ENCODE measurements at places on chromosomes 3 and 15. TPM values are rescaled to one million over a fixed set of nuclear protein-coding genes. Genes with fewer than 3 reads are reported as not detected.

The ANKUB1 gene
- total RNA-seq, result 0.82 TPM

The SCAMP5 gene
- 0.31 TPM for total RNA-seq

The PP2D1 gene
- total RNA-seq, result not detected

The CHAC1 gene
- total RNA-seq, result 14.4 TPM

The NRROS gene
- 0.03 TPM for total RNA-seq

The USP13 gene
- 5.7 TPM for total RNA-seq

The WWTR1 gene
- total RNA-seq, result 23.6 TPM

The QTRT2 gene
- total RNA-seq, result 27.9 TPM

The CLDN16 gene
- not detected for total RNA-seq

The EPHA6 gene
- not detected for total RNA-seq

The PLA2G4B gene
- total RNA-seq, result 4.5 TPM

The CCR4 gene
- not detected for total RNA-seq

The RHO gene
- not detected for total RNA-seq

The CSK gene
- 39.7 TPM for total RNA-seq

The FGF7 gene
- total RNA-seq, result not detected

The CACNA1D gene
- total RNA-seq, result 0.14 TPM

The FAM81A gene
- total RNA-seq, result 0.78 TPM

The COL6A5 gene
- total RNA-seq, result not detected

The MAP6D1 gene
- total RNA-seq, result 1.5 TPM

The TRH gene
- total RNA-seq, result not detected

The SH3GL3 gene
- 0.20 TPM for total RNA-seq

- no peak for DNase-seq
Measured at GRCh38 chr3:67290438-67290837, 292.3 kb downstream of the KBTBD8 start.

- DNase-seq, result no peak
Measured at GRCh38 chr3:62096521-62096920, 276.8 kb downstream of the FEZF2 start.

DNA sequence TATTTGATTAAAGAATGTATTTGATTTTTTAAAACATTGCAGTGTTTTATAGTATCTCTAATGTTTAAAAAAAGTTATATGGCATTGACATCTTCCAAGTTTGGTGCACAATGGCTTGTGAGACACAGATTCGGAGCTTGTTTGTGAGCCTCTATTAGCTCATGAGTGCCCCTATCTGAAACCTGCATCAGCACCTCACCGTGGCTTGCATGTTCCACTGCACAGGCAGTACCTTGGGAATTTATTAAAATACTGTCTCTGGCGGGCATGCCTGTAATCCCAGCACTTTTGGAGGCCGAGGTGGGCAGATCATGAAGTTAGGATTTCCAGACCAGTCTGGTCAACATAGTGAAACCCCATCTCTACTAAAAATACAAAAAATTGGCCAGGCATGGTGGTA is 6.8 kb upstream of the RTP2 start:
- DNase-seq, result no peak

DNA sequence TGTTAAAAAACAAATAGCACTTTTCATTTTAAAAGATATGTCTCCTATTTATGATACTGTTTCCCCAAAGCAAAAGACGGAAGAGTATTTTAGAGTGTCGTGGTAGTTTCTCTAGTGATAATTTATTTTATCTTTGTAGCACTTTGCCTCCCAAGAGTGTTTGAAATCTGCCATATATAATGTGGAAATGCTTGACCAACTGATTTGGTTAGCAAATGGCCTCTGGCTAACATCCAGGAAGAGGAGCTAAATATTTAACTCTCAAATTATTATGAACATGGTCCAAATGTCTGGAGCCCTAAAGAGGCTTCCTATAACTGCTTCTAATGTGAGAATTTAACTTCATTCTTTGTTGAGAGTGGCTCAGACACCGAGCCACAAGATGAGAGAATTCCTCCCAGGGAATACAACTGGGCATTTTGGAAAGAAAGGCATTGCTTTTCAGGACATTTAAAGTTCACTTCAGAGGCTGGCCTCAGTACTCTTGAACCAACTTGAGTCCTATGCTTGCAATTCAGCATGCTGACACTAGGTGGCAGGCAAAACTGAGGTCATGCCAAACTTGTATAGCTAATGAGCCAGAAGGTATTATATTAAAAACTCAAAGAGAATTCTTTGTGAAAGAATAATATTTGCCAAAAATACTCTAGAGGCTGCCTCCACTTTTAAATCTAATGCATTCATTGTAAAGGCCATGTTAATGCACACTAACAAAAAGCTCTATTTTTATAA is 104.5 kb downstream of the RARB start:
- DNase-seq, result no peak

DNA sequence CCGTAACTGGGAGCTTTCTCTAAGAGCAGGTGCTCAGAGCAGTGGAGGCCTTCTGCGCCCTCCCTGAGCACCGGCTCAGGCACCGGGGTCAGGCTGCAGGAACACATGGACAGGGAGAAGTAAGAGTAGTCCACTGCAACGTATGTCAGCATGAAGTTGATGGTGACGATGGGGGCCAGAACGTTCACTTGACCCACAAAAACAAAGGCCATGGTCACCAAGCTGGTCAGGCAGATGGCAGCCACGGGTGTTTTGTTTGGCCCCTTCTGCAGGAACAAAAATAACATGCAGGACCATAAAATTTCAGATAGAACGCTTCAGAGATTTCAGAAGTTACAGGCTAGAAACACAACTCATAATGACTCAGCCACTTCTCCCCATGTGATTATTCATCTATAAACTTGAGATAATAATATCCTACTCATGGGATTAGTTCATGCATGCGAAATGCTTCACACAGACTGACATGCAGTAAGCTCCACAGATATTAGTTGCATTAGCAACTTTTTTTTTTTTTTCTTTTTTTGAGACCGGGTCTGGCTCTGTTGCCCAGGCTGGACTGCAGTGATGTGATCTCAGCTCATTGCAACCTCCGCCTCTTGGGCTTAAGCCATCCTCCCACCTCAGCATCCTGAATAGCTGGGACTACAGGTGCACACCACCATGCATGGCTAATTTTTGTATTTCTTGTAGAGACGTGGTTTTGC is 52.2 kb upstream of the HEG1 start:
- DNase-seq, result peak; percentile 63

DNA sequence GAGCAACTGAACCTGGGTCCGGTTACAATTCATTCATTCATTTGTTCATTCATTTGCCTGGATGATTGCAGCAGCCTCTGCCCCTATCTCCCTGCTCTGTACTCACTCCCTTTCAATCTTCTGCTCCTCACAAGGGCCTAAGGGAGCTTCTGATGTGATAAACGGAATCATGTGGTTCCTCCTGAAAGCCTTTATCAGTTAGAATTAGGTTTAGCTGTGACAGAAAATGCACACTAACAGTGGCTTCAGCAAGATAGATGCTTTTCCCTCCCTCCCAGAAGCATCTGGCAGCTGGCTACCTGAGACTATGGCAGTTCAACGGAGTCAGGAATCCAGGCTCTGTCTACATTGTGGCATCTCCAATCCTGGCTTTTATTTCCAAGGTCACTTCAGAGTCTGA is 196.0 kb downstream of the ADAMTS9 start:
- no peak for DNase-seq

DNA sequence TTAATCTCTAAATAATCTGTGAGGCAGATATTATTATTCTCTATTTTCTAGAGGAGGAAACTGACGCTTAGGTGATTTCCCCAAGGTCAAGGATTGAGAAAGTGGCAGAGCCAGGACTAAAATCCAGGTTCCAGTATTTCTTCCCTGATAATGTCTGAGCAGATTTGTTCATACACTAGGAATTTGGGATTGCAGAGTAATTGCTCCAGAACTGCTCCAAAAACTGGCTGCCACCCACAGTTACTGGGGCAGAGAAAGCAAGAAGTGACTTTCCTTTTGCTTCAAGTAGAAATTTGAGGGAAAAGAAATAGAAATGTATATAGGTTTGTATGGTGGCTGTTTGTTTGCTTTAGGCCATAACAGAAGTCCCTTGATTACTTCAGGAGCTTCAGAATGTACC is 60.6 kb downstream of the SLC12A8 start:
- DNase-seq, result no peak

DNA sequence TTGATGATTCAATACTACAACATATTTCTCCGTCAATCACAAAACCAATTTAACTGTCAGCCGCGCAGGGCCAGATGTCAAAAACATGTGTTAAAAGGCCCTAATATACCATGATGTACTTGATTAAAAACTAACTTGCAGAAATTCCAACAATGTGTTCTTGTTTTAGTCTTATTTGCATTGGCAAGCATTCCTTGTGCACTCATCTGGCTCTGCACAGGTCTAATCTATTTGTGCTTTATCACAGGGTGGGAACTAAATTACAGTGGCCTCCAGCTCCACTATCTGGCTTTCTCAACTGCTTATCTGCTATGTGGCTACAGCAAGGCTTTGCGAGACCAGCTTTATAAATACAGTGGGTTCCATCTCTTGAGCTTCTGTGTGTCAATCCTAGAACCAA is 455.5 kb downstream of the ERC2 start:
- DNase-seq, result no peak

- DNase-seq, result peak; percentile 88
Measured at GRCh38 chr15:84600687-84601554, at the start of gene ZSCAN2. ZSCAN2 (plus strand) TSS chr15:84601009; CDS start chr15:84603928, 2,919 bp downstream.

GRCh38 chr3:134189849-134190248 is 60.8 kb downstream of the RYK start:
- DNase-seq, result no peak

DNA sequence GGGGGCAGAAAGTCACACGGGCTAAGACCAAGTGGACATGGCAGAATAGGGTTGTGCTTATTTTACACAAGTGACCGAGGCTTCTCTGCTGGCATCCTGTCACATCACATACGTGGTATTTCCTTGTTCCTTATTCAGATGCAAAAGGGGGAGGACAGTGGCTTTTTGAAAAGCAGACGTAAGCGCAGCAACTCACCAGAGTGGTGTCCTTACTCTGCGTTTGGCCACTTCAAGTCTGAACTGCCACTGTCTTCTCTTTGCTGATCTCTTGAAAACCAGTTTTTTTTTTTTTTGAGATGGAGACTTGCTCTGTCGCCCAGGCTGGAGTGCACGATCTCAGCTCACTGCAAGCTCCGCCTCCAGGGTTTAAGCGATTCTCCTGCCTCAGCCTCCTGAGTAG is 113.2 kb downstream of the SOX2 start:
- no peak for DNase-seq

DNA sequence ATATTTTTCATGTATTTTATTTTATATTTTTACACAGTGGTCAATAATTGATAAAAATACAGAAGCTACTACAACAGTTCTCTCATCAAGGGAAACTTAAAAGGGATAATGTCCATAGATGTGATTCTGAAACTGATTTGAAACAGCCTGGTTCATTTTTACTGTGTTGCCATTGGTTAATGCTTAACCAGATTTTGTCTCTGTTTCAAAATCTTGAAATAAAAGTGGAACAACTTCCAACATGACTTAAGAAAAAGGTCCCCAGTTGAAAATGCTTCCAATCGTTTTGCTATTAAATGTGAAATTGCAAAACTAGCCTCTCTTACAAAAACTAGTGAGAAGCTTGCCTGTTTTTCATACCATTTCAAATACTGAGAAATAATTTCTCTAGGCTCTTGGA is 240.7 kb downstream of the LPP start:
- no peak for DNase-seq

- DNase-seq, result peak; percentile 58
Measured at GRCh38 chr3:78644847-78645246, 1123.0 kb downstream of the ROBO1 start.

- DNase-seq, result peak; percentile 65
Measured at GRCh38 chr15:27353856-27354255, 382.9 kb downstream of the GABRG3 start.

- DNase-seq, result no peak
Measured at GRCh38 chr3:11274566-11275142, 2.5 kb downstream of the ATG7 start.

DNA sequence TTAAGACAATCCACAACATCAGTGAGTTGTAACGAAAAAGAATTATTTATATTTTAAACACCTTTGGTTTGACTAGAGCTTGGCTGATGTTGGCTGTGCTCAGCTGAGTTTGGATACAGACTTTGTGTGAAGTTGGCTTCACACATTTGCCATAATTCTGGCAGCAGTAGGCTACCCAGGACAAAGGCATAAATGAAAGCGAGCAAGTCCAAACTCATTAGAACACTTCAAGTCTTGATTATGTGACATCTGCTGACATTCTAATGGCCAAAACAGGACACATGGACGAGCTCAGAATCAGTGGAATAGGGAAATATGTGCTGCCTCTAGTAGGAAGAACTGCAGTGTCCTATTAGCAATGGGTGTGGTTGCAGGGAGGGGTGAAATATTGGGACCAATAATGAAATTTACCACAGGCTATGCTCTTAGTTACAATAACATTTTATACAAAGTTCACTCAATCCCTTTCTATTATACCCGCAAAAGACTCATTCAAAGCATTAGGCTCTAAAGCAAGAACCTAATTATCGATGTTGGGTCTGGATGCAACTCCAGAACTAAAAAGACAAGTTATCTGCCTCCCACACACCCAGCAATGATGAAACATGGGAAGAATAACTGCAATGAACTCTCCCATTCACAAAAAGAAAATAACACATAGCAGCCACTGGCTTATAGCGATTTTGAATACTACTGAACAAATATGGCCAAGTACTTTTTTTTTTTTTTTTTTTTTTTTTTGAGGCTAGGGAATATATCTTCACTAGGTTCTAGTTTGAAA is 493.9 kb upstream of the RASGRP1 start:
- no peak for DNase-seq

GRCh38 chr3:152208439-152208838 is 60.3 kb upstream of the MBNL1 start:
- no peak for DNase-seq

DNA sequence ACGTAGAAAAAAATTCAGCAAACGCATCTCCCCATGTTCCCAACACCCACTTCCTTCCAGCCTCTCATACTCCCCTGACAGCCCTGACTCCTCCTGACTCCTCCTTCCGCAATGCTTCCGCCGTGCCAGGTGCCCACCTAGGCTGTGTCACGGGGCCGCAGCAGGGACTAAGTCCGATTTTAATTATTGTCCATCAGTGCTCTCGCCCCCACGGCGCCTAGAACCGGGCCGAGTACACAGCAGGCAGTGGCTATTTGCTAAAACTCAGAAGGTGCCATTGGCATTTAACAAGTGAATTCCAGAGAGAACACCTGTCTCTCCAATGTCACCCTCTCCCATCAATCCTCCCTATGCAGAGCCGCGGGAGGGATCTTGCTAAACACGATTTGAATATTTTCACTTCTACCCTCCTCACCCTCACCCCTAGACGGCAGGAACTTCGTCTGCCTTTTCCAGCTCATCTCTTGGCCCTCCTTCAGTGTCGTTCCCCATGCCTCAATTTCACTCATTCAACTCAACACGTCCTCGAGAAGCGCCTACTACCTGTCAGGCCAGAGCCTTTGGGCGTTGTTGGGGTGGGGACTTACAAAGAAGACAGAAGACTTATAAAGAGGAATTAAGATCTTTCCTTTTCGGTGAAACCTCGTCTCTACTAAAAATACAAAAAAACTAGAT is 11.5 kb upstream of the SHF start:
- peak; percentile 49 for DNase-seq

DNA sequence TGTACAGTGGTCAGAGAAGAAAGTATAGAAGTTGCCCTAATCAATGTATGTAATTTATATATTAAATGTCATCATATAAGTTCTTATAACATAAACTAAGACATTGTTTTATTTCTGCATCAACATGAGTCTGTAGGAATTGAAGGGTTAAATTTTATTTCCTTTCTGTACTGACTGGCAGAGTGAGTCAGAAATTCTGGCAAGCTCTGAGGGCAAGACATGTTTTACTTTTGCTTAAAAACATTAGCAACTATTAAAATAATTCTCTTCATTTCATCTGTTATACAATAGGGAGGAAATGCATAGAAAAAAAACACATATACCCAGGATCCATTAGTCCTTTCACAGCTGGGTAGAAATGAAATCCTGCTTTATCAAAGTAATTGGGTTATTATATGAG is 171.4 kb upstream of the ALCAM start:
- peak; percentile 35 for DNase-seq

GRCh38 chr15:89098281-89098680 is 10.0 kb downstream of the ABHD2 start:
- no peak for DNase-seq

Data from foreskin keratinocyte (primary cell).